ENCODE measurements at places on chromosomes 2 and 18.

DNA sequence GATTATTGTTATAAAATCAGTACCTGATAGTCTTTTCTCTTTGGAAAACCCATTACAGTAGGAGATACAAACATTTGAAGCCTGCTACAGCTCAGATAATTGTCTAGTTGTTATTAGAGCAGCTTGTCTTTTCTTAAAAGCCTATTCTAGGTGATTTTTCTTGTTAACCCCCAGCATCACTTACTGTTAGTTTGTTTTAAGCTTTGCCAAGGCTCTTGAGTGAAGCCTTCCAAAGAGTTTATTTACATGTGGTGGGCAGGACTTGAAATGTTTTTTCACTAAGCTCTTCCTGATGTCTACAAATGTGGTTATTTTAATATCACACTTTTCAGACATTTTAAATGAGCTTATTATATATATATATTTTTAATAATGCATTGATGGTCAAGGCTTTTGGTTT lies 791.3 kb downstream of the PLCL1 start:
- DNase-seq, result no peak

DNA sequence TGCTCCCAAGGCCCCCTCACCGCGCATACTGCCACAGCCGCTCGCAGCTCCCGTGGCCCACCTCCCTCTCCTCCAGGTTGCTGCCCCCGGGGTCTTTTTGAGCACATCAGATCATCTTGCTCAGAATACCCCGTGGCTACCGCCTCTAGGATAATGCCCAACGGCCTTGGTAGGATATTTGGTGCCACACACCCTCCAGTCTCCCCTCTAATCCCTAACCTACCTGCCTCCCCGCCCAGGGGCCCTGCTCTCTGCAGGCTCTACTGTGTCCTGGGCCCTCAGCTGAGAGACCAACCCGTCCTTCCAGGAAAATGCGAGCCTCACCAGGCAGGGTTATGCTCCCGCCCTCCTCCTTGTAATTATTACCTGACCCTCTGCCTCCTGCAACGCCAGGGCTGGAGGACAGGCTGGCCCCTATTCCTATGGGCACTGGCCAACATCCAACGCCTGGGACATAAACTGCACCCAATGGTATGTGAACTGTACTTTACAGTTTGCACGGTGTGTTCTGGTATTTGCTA lies 1.5 kb upstream of the MTCL1 start:
- DNase-seq, result no peak

- no peak for DNase-seq
Observed at GRCh38 chr18:79634593-79635426, 44.8 kb upstream of the CTDP1 start.

GRCh38 chr2:28648147-28648546 lies 103.5 kb upstream of the PPP1CB start:
- no peak for DNase-seq

- DNase-seq, result no peak
Observed at GRCh38 chr2:150484006-150484405, 3.5 kb downstream of the RND3 start.

GRCh38 chr2:86826951-86827350 lies 34.7 kb downstream of the CD8B start:
- DNase-seq, result no peak

- no peak for DNase-seq
Observed at GRCh38 chr2:55114082-55114481, 63.8 kb upstream of the RTN4 start.

- no peak for DNase-seq
Observed at GRCh38 chr2:150963336-150963735, 298.3 kb downstream of the RBM43 start.

DNA sequence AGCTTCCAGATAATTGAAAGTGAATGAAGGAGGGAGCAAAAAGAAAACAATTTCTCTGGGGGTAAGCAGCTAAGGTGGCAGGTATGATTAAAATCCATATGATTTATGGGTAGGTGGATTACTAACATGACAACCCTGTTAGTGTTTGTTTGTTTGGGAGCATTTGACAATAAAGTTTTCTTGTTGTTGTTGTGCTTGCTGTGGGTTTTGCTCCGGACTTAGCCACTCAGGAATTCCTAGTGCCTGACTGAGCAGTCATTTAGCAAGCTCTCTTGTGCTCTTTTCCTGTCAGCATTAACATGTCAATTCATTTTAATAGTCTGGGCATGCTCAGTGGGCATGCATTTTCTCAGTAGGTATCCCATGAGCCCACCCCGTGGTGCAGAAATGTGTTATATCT lies 674.8 kb upstream of the ZEB2 start:
- DNase-seq, result no peak

DNA sequence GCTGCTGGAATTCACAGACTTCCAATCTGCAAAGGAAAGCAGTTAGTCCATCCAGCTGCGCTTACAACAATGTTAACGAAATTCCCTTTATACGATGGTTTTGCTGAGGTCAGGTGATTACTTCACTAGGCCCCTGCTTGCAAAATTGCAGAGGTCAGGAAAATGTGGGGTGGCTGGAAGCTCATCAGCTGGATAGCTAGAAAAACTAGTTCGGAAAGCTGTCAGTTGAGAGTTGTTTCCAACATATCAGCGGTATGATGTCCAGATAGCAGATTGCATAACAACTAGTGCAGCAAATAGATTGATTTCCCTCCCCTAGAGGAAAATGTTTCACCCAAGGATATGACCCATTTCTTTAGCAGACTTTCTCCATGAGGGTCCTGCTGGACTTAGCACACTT lies 2021.1 kb upstream of the CELF4 start:
- DNase-seq, result no peak

- no peak for DNase-seq
Observed at GRCh38 chr2:233473878-233474277, 92.7 kb downstream of the USP40 start.

DNA sequence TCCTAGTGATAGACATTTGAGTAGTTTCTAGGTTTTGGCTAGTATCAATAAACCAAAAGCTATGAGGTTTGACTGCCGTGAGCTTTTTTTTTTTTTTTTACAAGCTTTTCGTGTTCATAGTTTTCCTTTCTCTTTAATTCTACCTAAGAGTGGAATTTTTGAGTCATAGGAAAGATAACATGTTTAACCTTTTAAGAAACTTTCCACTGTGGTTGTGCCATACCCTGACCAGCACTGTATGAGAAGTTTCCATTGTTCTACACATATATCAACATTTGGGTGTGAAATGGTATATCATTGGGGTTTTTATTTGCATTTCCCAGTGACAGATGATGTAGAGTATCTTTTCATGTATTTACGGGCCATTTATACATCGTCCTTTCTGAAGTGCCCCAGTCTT lies 31.7 kb downstream of the UBE2F start:
- no peak for DNase-seq

GRCh38 chr2:186554850-186555671 lies 34.8 kb upstream of the ITGAV start:
- no peak for DNase-seq

GRCh38 chr2:96754317-96754716 lies 6.4 kb upstream of the CNNM4 start:
- no peak for DNase-seq

- DNase-seq, result no peak
Observed at GRCh38 chr18:78730546-78730945, 249.1 kb upstream of the SALL3 start.

- no peak for DNase-seq
Observed at GRCh38 chr2:100535855-100536254, 26.9 kb upstream of the PDCL3 start.

DNA sequence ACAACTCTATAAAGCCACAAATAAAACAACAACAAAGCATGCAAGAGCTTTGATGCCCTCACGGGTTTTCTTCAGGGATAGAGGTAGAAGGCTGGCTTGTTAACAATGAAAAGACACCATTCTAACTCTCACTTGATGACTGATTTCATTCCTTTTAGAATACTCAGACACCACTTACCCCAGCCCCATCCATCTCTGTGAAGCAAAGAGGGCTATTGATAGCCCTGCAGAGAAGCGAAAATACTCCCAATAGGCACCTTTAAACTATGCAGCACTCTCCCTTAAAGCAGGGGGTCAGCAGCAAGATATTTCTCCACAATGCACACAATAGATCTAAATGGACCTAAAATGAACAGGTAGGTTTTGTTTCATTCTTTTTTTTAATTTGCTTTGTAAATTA lies 35.1 kb downstream of the ZNF385B start:
- DNase-seq, result no peak

GRCh38 chr2:158266111-158266510 lies 164.4 kb downstream of the UPP2 start:
- DNase-seq, result no peak

- DNase-seq, result no peak
Observed at GRCh38 chr2:172083628-172084394, 1.5 kb upstream of the DLX1 start.

DNA sequence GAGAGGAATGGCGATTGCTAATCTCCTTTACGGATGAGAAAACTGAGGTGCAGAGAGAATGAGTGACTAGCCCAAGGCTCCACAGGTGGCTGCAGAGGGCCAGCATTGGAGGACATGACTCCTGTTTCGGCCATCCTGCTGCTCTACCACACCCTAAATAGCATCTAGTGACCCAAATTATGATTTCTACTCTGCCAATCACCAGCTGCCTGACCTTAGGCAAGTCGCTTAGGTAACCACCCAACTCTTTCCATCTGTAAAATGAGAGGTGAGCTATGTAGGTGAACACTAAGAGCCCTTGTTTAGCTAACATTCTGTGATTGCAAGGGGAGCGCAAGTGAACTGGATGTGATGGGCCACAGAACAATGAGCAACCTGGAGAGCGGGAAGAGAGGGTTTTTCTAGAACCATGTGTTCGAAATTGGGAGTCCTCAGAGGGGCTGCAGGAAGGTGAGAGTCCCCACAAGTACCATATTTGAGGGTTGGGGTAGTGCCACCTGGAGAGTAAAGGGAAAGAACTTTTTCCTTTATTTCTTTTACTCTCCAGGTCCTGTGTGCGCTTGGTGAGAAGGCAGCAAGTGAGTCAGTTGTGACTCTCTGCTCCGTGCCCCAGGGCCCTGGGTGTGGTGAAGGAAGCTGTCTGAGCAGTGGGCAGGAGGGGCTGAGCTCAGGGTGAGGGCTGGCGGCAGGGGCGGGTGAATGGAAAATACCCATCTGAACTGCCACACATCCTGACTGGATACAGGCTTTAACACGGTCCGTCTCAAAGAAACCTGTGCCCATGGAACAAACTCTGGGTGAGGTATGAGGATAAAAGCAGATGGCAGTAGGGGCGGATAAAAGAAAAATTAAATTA lies 2.4 kb downstream of the CYP27C1 start:
- DNase-seq, result no peak

- DNase-seq, result no peak
Observed at GRCh38 chr18:13454363-13455150, 236.0 kb downstream of the LDLRAD4 start.

GRCh38 chr18:6413579-6414117 lies 1.1 kb downstream of the L3MBTL4 start:
- DNase-seq, result no peak

- DNase-seq, result no peak
Observed at GRCh38 chr18:48597110-48597509, 58.3 kb downstream of the CTIF start.

DNA sequence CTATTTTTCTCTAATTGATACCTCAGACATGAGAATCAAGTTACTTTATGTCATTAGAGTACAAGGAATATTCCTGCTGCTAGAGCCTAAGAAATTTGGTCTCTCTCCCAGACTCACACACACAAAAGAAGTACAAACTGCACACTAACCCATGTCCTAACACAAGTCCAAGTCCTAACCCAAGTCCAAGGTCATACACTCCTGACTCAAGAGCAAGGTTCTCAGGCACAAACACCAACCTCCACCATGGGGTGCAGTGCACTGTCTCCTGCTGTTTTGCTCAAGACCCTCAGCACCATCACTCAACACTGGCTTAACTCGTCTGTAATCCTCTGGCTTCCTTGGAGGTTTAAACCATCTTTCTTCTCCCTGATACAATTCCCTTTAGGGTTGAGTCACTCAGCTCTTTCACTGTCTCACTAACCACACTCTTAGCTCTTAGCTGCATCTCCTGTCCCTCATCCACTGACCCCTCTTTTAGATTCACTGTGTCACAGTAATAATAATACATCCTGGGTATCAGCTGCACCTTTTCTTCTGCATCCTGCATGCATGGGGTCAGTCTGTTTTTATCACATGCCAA lies 129.8 kb downstream of the BCL2L11 start:
- DNase-seq, result no peak

DNA sequence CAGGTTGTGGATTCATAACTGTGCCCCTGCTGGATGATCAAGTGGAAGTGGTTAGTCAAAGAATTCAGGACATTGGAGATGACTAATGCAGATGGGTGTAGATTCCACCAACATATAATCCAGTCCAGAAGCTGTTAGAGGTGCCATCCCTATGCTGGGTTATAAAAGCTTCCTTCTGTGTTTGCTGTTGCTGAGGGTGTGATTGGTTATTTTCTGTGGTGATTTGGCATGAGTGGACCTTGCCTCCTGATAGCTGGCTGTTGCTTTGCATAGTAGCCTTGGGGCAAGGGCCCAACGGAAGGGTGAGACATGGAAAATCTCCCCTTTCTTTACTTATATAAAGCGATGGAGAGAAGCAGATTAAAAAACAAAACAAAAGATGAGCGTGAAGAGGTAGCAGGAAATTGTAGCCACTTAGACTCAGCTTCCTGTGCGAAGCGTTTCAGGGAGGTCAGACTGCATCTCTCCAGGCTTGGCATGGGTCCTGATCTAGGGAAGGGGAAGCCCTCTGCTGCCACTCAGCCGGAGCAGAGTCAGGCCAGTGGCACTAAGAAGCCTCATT lies 190.4 kb downstream of the FMNL2 start:
- DNase-seq, result no peak

DNA sequence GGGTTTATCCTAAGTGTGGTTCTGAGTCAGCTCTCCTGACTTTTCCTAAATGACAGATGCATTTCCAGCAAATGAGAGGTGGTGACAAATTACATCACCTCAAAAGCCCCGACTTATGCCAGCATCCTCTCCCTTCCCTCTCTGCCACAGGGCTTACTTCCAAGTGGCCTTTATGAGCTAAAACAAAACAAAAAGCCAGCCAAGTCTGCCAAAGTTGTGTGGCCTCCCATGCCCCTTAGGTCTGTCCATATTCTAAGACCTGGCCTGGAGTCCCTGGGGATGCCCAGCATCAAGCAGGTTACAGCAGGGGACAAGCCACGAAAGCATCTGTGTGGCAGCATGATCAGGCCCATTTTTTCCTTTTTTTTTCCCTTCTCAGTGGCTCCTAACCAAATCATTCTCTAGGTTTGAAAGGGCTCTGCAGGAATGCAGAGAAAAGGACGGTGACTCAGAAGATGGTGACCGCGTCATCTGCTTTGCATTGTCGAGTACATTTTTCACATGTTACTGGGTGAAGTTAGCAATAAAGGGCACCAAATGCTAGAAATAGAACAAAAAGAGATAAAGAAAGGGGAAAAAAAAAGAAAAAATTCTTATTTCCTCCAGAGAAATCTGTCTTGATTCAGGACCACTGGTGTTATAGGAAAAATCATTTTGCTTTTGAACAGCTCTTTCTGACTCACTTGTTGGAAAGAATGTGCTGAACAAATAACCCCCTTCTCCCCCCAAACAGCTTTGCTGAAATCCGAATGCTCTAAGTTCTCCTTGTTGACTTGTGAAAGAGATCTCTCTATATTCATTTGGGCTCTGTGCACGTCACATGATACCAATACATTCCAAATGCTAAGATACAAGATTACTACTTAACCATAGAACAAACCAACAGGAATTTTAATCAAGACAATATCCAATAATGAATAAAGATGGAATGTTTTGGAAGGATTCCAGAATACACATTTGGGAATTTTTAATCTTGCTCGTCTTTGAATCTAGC lies 178.7 kb downstream of the EN1 start:
- DNase-seq, result no peak

- DNase-seq, result no peak
Observed at GRCh38 chr18:27540111-27540510, 355.0 kb upstream of the CHST9 start.
